PC-3 (cell line): ENCODE measurements at places on chromosomes 11 and 22.
A peak's percentile ranks its signal among the peaks of the same experiment; 100 is the strongest.

DNA sequence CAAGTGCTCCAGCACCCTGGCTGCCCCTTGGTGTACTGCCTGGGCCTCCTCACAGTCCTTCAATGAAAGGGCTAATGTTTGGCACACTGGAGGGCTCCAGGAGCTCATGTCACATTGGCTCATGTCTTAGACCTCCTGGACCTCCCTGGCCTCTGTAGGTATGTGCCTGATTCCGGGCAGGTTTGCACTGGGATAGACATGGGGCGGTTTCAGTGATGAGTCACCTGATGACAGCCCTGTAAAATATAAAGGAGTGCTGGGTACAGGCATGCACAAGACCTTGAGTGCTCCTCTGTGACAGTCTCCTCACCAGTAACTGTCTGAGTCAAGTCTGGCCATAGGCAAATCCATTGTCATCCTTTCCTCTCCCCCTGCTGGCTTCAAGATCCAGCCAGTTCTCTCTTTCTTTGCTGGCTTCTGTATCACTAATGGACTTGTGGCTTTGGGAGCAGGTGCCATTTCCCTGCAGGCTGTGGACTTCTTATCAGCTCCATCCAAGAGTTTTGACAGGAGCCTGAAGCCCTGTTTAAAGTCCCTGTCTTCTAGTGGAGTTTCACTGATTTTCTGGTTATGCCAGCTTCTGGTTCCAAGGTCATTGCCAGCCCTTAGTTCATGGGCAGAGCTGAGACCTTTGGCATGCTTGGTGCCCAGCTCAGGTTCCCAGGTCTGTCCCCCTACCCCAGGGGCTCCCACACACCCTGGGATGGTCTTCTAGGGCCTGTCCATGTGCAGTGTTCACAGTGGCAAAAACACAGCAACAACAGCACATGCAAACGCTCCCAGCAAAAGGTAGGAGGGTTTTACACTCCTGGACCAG, 22.7 kb upstream of the P2RY2 start:
- DNase-seq: peak; percentile 99

DNA sequence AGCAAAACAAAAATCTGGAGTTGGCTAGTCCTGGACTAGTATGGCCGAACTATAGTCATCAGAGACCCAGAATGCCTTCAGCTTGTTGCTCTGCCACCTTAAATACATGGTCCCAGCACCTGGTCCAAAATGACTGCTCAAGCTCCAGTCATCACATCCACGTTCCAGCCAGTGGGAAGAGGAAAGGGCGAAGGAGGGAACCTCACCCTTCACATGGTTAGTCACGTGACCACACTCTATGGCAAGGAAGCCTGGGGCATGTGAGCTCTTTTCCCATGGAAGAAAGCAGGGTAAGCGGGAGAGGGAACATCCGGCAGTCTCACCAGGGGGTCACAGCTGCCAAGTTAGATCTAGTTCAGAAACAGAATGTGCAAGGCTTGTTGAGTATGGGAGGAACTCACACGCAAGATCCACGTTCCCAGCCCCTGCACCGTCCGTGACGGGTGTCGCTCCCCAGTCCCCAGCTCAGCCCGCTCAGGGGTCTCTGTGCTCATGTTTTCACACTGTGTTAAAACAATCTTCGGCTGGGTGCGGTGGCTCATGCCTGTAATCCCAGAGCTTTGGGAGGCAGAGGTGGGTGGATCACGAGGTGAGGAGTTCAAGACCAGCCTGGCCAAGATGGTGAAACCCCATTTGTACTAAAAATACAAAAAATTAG, 1.9 kb upstream of the ANO9 start:
- peak; percentile 8 for DNase-seq

DNA sequence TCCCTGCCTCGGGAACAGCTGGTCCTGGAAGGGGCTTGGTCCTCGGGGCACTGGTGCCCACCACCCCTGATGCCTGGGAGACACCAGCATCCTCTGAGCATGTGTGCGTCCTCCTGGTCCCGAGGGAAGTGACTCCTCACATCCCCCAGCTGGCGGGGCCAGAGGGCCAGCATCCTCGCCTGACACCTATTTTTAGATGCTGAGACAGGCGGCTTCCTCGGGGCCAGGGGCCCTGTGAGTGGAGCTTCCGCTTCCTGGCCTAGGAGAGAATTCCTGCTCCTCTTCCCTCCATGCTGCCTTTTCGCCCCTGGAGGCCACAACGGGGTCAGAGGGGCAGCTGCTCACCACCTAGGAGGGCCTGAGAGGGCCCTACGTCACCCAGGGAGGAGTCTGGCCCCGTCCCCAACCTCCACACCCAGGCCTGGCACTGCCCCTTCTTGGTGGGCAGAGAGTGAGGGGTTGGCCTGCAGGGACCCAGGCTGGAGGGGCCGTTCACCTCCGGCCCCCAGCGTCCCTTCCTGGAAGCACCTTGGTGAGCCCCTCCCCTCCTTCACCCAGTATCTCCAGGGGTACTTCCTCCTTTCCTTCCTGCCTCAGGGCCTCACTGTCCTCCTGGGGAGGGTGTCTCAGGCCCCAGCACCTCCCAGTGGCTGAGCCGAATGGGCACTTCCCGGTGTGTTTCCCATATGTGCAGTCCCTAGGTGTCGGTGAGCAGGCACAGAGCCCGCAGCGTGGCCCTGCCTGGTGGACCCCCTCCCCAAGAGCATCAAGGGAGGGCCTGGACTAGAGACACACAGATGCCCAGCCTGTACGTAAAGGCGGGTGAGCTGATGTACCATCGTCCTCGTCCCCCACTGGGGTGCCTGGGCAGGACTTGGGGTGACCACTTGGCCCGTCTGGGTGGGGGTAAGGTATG, 6.1 kb downstream of the CD81 start:
- no peak for DNase-seq

DNA sequence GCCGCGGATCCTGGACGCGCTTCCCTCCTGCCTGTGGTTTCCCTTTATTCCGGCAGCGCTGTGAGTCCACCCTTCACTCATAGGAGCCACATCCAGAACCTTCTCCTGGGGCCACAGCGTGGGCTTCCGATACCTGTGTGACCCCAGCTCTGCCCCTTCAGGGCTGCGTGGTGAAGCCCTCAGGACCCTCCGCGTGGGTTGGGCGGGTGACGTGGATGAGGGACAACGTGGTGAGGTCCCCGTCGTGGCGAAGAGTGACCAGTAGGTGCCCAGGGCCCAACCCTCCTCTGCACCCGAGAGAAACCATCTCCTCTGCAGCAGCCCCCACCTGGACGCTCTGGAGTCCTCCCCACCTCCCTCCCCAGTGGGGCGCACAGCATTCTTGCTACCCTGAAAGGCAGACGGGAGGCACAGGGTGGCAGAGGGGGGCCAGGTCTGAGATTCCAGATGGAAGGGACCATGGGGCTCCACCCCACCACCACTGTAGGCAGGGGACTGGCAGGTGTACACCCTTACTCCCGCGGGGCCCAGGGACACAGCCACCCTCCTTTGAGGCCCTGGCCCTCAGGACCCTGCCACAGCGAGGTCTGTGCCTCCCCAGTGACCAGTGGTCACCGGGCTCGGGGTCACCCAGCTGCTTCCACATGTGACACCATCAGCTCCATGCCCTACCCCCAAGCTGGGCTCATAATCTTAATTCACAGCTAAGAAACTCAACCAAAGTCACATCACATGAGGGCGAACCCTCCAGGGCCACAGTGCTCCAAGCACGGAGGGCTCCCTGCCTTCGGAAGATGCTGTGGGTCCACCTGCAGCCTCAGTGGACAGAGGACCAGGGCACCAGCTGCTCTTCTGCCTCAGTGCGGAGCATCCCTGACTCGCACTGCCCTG, 3.4 kb upstream of the ZBED4 start:
- DNase-seq: no peak

GRCh38 chr22:25086902-25087282, 112.8 kb upstream of the CRYBB3 start:
- DNase-seq: no peak

DNA sequence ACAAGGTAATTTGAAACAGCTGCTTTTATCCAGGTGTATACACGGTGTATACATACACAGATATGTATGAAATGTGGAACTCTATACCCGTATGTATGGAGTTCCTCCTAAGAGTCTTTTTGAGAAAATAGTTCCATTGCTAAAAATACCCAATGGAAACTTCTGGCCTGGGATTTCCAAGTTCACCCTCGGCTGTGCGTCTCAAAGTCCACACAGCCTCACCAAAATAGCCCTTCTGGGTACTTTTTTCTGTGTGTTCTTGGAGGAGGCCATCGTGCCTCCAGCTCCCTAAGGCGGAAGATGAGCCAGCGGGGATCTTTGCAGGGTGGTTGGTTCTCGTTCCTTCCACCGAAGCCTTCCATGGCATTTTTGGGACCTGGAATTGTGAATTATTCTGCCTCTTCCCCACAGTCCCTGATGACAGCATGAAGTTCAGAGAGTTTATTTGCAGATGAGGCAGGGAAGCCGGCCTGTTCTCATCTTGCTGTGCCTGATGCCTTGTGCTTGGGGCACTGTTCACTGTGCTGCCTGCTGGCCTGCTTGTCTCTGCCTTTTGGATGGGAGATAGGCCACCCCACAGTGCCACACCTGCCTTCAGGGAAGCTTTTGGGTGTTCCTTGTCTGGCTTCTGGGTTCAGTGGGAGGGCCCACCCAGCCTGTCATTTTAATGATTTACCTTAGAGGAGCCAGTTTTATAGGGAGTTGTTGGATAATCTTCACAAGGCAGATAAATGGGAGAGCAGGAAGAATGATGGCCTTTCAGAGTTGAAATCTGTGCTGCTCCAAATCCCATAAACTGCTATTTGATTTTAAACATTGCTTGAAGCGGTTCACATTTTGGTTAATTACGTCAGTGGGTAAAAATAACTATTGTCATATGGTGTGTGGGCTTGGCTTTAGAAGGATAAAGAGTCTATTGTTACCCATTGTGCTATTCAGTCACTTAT, 112.7 kb upstream of the OR4B1 start:
- DNase-seq: peak; percentile 32

GRCh38 chr11:69949327-69949726, 128.8 kb upstream of the ANO1 start:
- DNase-seq: peak; percentile 99

DNA sequence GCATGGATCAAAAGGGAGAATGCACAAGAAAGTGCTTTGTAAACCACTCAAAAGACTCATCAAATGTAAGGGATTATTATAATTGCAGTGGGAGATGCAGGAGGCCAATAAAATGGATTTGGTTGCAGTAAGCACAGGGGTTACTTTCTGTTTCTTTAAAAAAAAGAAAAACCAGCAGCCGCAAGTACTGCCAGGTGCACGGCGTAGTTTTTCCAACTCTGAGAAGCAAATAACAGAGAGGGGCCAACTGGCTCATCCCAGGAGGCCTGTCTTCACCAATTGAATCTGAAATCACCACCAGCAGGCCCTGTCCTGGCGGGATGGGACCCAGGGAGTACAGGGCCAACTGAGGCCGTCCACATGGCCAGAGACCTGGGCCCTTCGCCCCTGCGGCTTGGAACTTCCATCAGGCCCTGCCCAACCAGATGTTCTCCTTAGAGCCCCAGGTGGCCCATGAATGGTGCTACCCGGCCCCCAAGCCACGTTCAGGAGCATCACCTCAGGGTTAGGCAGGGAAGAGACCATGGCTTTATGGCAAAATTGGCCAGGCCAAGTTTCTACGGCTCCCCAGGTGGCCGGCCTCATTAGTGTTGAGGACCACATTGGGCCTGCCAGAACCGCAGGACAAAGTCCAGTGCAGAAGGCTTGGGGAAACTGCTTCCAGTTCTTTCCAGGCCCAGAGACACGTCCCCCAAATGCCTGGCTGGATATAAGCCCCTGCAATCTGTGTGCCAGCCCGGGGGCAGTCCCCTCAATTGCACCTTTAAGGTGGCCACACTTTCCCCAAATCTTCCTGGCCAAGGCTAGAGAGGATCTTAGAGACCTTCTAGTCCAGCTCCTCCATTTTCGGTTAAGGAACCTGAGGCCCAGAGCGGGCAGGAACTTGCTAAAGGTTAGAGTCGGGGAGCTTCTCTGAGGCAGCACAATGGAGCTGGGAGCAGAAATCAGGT, 61.7 kb downstream of the CHRDL2 start:
- DNase-seq: no peak

DNA sequence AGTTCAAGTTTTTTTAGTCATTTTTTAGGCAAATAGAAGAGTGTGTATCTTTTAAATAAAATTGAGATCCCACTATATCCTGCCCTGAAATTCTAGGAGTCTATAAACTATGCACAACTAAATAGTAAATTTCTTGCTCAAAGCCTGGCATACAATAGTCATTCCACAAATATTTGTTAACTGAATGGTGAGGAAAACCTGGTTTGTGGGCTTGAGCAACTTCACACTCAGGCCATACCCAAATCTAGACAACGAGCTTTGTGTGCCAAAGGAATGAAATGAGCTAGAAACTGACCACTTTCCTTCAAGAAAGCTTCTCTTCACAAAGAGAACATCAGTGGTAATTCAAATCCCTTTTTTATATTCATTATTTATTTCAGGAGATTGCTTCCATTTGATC, 39.6 kb upstream of the AMOTL1 start:
- DNase-seq: peak; percentile 84

DNA sequence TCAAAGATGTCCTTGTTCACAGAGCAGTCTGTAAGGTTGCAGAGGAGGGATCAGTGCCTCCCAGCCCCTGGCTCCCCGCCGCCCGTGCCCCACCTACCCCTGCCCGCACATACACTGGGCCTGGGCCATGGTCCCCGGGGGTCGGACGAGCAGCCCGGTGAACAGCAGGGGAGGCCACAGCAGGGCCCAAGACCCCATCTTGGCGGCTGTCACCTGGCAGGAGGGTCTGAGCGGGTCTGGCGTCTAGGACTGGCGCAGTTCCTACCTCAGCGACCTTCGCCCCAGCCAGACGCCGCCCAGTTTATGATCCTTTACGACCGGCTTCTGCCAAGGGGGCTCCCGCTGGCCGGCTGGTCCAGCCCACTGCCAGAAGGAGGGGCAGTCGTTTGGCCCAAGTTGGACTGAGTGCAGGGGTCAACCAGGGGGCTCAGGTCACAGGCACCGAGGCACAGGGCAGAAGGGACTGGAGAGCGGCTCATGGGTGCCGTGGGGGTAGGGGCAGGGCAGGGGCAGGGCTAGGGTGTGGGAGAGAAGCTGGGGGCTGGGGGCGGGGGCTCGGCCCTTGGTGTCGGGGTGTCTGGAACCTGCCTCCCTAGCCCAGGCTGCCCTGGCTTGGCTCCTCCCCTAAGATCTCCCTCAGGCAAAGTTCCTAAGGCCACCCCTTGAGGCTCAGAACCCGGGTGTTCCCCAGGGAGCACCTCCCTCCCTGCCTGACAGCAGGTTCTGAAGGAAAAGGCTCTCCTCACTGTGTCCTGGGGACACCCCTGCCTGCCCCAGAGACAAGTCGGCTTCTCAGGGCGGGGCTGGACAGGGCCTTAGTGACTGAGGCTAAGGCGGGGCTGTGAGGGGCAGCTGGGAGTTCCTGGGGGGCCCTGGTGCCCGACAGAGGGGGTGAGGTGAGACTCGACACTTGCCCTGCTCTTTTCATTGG, at the start of gene CDHR5:
Gene CDHR5 (minus strand): TSS at position 251 of the 931 bp plus-strand sequence. CDS start 53 bp downstream, at position 198.
- DNase-seq: no peak

- peak; percentile 89 for DNase-seq
Observed at GRCh38 chr22:45201678-45202332, 38.1 kb downstream of the NUP50 start.

GRCh38 chr11:44188643-44189042, 93.2 kb downstream of the EXT2 start:
- DNase-seq: no peak

- DNase-seq: peak; percentile 83
Observed at GRCh38 chr11:2156416-2157182, 4.4 kb downstream of the INS start.
